ENCODE measurements at places on chromosomes 13 and 19.

DNA sequence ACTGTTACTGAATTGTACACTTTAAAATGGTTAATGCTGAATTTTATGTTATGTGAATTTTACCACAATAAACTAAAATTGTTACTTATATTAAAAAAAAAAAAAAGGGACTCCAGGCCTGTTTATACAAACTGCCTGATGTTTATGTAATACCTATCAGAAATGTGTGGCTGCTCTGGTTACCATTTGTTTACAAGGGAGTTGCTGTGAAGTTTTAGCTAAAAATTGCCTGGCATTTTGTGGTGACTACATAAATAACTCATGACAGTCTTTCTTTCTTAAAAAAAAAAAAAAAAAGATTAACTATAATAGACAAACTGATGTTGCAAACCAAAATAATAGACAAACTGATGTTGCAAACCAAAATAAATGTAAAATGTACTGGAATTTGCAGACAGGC, 71.8 kb downstream of the CDADC1 start:
- DNase-seq = no peak

- no peak for DNase-seq
Observed at GRCh38 chr13:113882716-113883115, 18.8 kb upstream of the GAS6 start.

DNA sequence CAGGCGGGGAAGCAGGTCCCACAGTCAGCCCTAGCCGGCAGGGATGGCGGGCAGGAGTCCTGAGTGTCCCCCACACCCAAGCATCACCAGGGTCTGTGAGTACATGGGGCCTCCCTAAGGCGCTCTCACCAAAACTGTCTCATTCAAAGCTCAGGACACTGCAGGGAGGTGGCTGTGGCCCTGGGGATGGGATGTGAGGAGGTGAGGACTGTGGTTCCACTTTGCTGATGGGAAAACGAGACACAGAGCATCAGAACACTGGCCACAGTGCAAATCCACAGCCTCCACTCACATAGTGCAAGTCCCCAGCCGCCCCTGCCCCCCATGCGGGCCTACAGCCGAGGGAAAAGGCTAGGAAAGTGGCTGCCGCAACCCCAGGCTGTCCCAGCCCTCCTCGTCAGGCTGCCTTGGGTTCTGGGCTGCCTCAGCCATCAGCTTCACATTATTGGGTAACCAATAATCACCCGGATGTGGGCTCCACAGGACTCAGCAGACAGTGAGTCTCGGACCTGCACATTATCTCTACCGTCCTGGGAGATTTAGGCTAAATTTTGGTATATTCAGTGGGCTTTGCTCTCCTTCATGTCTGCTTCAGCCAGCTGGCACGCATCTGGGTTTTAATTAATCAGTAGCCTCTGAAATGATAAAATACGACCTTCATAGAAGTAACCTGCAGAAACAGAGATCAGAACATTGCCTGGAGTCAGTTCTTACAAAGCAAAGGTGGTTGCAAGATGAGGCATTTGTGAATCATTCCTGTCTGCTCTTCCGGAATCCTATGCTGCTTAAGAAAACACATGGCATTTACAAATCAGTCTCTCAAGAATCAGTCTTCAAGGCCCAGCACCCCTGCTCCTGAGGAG, 77.0 kb downstream of the SOX1 start:
- DNase-seq = peak; percentile 34

- peak; percentile 5 for DNase-seq
Observed at GRCh38 chr13:60758637-60759036, 361.6 kb downstream of the TDRD3 start.

DNA sequence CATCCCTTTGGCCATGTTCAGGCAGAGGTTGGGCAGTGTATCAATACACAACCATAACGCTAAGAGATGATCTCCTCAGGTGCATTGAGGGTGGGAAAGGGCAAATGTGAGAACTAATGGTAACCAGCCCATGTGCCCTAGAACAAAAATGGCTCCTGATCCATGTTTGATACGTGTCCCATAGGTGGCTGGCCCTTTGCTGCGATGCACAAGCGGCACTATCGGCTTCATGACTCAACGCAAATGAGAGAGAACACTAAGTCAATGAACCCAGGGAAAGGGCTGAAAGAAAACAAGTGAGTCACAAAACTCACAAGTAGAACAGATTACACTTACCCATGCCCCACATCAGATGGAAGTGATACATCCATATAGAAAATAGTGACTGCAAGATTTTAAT, 201.7 kb downstream of the ABCC4 start:
- no peak for DNase-seq

DNA sequence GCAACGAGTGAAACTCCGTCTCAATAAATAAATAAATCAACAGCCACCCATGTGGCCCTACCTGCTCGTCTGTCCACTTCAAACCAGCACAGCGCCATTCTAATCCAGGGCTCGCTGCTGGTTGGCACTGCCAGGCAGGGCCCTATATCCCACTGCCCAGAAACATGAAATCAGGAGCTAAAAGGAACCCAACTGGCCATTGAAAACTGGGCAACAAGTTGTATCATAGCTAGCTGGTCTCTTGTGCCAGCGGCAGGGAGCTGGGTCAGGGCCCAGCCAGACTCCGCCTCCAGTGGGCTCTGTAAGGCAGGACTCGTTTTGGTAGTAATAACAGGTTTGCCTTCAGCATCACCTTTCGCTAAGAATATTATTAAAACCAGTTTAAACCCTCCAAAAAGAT, 39.3 kb downstream of the GGACT start:
- DNase-seq = no peak

GRCh38 chr13:32829676-32830335, 186.4 kb upstream of the KL start:
- peak; percentile 48 for DNase-seq

DNA sequence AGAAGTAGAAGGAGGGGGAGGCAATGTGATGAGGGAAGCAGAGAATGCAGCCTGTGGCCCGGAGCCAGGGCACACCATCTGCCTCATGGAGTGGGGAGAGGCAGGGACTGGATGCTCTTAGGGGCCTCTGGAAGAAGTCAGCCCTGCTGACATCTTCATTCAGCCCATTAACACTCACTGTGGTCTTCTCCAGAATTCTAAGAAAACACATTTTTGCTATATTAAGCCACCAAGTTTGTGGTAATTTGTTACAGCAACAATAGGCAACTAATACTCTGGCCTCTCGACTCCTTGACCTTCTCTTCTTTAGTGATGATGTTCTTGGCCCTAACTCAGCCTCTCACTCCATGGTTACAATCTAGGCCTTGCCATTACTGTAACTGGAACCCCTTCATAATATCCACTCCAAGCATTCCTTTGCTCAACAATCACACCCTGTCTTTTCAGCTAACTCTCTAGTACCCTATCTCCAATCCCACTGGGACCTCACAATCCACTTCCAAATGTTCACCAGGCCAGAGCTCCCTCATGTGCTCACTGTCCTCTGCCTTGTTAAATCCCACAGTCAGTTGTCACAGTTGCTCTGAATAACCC, 98.5 kb downstream of the MIPEP start:
- no peak for DNase-seq

GRCh38 chr19:10719466-10719961, 1.6 kb downstream of the DNM2 start:
- DNase-seq = no peak

- DNase-seq = no peak
Observed at GRCh38 chr13:38630780-38631179, 56.1 kb upstream of the FREM2 start.

GRCh38 chr19:55146078-55146704, 2.8 kb downstream of the TNNT1 start:
- peak; percentile 73 for DNase-seq

DNA sequence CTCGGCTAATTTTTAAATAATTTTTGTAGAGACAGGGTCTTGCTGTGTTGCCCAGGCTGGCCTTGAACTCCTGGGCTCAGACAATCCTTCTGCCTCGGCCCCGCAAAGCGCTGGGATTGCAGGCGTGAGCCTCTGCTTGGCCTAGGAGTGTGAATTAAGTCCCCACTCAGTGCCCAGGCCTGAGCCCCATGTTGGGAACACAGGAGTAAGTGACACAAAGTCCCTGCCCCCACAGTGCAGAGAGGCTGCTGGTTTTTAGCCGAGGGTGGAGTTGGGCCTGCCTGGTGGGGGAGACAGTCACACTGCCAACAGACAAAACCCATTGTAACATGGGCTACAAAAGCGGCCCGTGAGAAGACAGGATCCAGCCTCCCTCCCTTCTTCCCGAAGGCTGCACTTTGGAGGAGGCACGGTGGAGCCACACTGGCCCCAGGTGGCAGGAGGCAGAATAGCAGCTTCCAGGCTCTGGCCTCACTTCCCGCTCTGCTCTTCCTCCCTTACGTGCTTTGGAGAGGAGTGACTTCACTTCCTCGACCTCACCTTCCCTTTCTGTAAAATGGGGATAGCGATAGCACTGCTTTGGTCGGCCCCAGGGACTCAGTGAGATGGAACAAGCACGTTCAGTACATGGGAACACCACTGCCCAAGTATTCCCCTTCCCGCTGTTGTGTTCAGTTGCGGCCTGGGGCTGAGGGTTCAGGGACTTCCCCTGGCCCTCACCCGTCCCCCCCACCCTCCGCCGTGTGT, 15.2 kb upstream of the EHD2 start:
- peak; percentile 76 for DNase-seq

GRCh38 chr19:27971071-27971470, 1241.9 kb downstream of the UQCRFS1 start:
- DNase-seq = peak; percentile 4

DNA sequence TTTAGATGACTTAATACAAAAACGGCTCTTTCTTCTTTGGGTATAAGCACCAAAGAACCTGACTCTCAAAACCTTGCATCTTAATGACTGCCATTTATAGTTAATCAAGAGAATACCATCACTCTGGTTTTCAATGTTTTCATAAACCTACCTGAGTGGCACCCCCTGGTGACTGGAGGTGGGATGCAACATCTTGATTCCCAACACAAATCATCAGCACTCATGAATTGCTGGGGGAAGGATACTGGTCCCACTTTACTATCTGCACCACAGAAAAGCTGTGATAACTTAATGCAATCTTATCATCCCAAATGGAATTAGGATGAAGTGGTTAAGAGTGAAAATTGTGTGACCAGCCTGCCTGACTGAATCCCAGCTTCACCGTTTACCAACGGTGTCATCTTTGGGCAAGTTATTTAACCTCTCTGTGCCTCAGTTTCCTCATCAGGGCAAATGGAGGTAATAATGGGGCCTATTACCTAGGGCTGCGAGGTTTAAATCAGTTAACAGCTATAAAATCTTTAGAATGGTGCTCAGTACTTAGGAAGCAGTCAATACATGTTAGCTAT, 366.4 kb downstream of the KLF12 start:
- peak; percentile 10 for DNase-seq

DNA sequence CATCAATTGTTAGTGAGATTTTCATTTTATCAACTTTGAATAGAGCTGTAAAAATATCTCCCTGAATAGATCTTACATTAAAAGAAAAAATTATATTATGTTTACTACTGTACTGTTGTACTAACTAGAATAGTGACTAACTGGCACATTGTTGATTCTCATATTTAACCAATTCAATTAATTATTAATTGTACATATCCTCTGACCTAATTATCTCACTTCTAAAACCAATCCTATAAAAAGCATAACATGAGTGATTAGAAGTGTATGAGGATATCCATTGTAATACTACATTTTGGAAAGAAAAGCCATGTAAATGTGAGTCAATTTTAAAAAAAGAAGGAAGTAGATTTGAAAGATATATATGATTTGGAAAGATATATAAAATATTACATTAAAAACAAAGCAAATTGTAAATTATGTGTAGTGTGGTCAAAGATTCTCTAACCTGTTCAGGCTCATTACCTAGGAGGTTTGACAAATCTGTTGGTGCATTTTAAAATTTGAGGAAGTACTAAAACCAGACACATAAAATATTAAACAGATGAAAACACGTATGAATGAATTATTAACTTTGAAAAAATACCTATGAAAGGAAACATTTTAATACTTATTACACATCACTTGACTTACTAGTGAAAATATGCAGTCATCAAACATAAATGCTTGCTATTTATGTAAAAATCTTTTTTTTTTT, 829.8 kb upstream of the SLC10A2 start:
- no peak for DNase-seq

GRCh38 chr13:109180905-109181425, 551.6 kb downstream of the MYO16 start:
- no peak for DNase-seq

DNA sequence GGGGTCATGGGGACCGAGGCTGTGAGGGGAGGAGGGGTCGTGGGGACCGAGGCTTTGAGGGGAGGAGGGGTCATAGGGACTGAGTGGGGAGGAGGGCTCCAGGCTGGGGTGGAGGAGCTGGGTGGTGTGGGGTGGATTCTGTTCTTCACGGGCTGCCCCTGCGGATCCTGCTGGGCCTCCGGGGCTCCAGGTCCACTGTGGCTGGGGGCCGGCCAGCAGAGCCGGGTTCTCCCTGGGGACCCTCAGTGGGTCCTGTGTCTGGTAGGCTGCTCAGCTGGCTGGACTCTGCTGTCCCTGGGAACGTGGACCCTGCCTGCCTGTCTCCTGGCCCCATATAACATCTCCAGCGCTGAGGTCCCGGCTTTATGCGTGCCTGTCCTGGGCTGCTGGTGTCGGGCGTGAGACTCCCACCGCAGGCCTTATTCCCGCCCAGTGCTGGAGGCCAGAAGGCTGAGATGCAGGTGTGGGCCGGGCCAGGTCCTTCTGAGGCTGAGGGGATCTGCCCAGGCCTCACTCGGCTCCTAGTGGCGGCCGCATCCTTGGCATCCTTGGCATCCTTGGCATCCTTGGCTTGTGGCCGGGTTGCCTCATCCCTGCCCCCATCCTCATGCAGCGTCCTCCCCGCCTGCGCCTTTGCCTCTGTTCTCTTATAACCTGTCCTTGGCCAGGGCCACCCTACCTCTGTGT, 19.8 kb upstream of the GNA15 start:
- DNase-seq = no peak

- no peak for DNase-seq
Observed at GRCh38 chr19:31346184-31347059, 2.8 kb downstream of the TSHZ3 start.

- DNase-seq = no peak
Observed at GRCh38 chr19:48512504-48513288, 1.1 kb upstream of the LMTK3 start.

DNA sequence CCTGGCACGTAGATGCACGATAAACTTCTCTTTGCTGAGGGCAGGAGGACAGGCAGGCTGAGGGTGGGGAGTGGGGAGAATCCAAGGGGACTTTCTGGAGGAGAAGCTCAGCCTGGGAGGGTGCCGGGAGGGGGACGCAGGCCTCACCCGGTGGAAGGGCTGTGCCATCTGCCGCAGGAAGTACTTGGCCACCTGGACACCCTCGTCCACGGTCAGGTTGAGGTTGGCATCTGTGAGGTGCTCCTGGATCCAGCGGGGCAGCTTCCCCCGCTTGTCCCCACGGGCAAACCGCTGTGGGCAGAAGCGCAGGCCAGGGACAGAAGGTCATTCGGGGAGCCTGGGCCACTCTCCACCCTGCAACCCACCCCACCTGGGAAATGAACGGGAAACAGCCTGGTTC, 11.5 kb downstream of the KLC3 start:
- DNase-seq = no peak

- DNase-seq = no peak
Observed at GRCh38 chr13:66558506-66558905, 671.6 kb downstream of the PCDH9 start.

- no peak for DNase-seq
Observed at GRCh38 chr13:77397636-77398035, 70.7 kb upstream of the MYCBP2 start.
